Stimulated activated CD4-positive, alpha-beta T cell treated with anti-CD3 and anti-CD28 coated beads, Interleukin-1b, Interleukin-23, amount 100 ng/mL, for 1 hour (primary cell): ENCODE measurements at places on chromosomes 3 and 15.

- no peak for DNase-seq
Observed at GRCh38 chr3:113685124-113685523, 11.3 kb downstream of the USF3 start.

- no peak for DNase-seq
Observed at GRCh38 chr3:53726643-53727042, 119.6 kb downstream of the CHDH start.

GRCh38 chr3:147189016-147189415 is 217.3 kb downstream of the ZIC4 start:
- no peak for DNase-seq

- DNase-seq = no peak
Observed at GRCh38 chr3:38011111-38011510, 18.3 kb downstream of the PLCD1 start.

- no peak for DNase-seq
Observed at GRCh38 chr3:17469520-17469919, 272.9 kb downstream of the TBC1D5 start.

DNA sequence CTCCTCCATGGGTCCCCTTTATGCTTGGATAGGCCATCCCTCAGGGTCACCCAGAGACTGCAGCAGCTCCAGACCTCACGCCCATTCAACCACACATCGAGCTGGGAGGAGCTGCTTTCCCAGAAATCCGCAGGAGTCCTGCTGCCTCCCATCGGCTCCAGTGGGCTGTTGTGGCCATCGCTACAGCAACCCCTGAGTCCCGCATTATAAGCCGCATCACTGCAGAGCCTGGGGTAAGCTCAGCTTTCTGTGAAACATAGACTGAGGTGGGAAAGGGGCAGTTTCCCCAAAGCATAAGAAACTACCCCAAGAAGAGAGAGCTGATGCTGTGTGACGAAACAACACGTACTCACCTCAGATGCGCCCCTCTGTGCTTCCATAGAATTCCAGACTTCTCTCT is 35.7 kb downstream of the MRPL46 start:
- no peak for DNase-seq
